Esophagus squamous epithelium (tissue), 5 donors: ENCODE measurements at places on chromosomes 6 and 20.

- DNase-seq: no peak
Observed at GRCh38 chr6:157613011-157613522, 210.0 kb upstream of the SNX9 start.

DNA sequence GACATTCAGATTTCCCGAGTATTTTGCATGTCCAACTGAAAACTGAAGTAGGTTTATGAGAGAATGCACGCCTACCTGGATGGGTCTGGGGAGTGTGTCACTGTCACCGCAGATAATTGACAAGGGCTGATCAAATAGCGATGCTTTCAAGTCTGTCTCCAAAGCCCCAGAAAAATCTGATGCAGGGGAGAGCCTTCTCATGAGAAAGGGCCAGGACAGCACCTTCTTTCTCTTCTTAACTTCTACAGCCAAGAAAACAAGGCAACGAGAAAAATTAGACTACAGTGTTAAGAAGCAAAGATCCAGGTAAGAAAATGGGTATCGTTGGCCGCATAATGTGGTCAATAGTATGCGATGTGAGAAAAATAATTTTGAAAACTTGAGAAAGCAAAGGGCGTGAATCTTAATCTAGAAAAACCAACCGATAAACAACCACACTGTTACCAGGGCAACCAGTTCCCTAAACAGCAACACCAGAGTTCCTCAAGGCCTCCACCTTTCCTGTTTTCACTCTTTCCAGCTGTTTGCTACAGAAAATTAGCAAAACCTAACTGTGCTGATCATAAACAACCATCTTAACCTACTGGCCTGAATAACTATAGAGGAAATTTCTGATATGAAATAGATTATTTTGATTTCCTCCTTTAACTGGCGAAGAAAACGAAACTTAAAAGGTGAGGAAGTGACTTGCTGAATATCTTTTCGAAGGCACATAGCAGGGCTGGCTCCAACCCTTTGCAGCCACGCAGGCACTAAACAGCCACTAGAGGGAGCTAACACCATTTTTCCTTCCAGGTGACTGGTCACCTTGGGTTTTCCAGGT is 2.6 kb downstream of the TAGAP start:
- no peak for DNase-seq

GRCh38 chr6:2028457-2029038 is 216.9 kb downstream of the GMDS start:
- no peak for DNase-seq

DNA sequence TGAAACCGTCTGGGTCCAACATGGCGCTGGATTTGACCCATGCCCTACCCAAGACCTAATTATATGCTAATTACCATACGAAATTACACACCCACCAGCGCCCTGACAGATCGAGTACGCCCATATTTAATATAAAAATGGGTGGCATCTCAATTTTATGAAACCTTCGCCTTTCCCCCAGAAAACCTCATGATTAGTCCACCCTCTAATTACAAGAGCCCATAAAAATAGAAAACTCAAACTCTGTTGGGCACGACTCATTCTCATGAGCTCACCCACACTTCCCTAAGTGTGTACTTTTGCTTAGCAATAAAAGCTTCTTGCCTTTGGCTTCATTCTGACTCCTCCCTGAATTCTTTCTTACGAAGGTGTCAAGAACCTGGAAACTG is 136.4 kb downstream of the OR2B2 start:
- no peak for DNase-seq

GRCh38 chr20:38829296-38829875 is 23.9 kb downstream of the PPP1R16B start:
- DNase-seq: no peak

GRCh38 chr6:29726001-29726400 is 2.8 kb downstream of the HLA-F start:
- DNase-seq: no peak

GRCh38 chr20:5977975-5978374 is 27.5 kb downstream of the MCM8 start:
- DNase-seq: no peak

- no peak for DNase-seq
Observed at GRCh38 chr6:63553208-63553607, 19.1 kb upstream of the LOC128125822 start.

DNA sequence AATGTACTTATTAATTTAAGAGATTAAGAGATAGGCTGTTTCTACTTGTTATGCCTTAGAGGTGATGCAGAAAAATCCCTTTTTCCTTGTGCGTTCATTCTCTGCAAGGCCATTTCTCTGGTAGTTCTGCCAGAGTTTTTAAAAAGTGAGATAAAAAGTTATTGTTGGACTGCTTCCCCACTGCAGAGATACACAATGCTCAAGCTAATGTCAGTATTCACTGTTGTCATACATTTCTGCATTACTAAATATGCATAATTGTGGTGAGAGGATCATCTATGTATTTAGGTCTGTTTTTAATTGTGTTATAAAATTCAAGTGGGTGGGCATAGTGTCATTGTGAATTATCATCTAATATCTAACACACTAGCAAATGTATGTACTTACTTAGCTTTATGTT is 600.4 kb downstream of the HTR1B start:
- DNase-seq: no peak

- DNase-seq: no peak
Observed at GRCh38 chr20:22789676-22790075, 205.3 kb upstream of the FOXA2 start.

GRCh38 chr20:42754706-42755105 is 435.0 kb downstream of the PTPRT start:
- DNase-seq: no peak

DNA sequence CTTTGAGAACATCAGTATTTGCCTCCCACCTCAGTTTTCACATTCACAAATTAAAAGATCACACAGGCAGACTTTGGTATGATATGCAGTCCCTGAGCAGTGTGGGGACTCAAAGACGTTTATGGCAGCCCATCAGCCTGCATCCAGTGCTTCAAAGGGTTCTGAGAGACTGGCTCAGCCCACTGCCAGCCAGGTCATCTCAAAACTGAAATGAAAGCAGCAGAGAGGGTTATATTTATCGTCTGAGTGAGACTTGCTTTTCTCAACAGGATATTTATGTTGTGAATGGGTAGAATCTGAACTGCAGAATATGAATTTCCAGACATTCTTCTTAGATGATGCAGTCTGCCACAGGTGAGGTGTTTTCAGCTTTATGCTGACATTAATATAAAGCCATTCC is 159.8 kb downstream of the NRN1 start:
- DNase-seq: no peak

DNA sequence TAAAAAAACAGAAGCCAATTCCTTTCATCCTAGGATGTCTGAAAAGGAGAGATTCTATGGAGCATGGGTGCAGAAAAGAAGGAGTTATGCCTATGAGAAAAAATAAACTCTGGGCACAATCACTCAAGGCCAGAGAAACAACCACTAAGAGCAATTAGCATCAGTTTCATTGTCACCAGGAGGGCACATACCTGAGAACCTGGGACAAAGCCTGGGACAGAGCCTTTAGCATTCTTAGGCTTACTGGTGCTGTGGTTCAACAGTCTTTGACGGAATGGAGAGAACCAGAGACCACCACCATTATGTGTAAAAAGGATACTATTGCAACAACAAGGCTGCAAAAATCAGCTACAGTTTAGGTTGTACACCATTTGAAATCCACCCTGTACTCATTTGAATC is 29.4 kb upstream of the BCKDHB start:
- DNase-seq: no peak

GRCh38 chr6:15076565-15076964 is 169.3 kb upstream of the JARID2 start:
- no peak for DNase-seq

DNA sequence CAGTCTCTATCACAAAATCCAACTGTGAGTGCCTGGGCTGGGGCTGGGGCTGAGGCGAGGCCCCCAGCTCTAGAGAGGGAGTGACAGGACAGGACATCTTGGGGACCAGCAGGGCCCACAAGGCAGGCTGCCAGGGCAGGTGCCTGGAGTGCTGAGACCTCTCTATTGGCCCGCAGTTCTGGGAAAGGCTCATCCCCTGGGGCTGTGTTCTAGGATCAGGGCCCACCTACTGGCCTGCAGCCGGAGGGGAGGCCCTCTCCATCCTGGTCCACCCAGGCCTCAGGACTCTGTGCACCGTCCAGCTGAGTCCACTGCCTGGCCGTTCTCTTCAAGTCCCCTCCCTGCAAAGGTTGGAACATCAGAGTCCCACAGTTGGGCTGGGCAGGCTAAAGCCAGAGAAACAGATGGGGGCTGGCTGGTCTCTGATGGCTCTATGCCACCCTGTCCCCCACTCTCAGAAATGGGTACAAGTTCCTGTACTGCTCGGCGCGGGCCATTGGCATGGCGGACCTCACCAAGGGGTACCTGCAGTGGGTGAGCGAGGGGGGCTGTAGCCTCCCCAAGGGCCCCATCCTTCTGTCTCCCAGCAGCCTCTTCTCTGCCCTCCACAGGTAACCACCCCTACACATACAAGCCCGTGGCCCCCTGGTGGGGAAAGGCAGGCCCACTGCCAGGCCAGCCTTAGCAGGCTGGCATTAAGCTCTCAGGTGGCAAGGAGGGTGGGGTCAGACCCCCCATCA is 9.0 kb downstream of the EMILIN3 start:
- no peak for DNase-seq

- DNase-seq: no peak
Observed at GRCh38 chr6:129029778-129030177, 146.8 kb downstream of the LAMA2 start.

- DNase-seq: no peak
Observed at GRCh38 chr6:25302677-25303128, 23.5 kb downstream of the CARMIL1 start.

DNA sequence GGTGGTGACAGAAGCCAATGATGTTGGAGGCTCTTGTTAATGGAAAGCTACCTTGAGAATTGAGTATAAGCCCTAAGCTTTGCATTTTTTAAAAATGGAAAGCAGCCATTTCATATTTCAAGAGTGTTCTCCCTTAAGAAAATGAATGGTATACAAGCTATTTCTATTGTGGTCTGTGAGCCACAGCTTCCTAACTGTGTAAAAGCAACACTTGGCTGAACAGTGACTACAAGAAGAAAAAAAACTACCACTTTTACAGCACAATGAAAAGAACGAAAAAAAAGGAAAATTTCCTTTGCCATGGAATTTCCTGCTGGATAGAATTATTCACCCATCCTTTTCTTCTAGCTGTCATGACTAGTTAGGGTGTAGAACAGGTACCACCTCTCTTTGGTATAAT is 397.1 kb upstream of the BTBD3 start:
- no peak for DNase-seq

- DNase-seq: no peak
Observed at GRCh38 chr6:162385980-162386379, 341.6 kb downstream of the PRKN start.

DNA sequence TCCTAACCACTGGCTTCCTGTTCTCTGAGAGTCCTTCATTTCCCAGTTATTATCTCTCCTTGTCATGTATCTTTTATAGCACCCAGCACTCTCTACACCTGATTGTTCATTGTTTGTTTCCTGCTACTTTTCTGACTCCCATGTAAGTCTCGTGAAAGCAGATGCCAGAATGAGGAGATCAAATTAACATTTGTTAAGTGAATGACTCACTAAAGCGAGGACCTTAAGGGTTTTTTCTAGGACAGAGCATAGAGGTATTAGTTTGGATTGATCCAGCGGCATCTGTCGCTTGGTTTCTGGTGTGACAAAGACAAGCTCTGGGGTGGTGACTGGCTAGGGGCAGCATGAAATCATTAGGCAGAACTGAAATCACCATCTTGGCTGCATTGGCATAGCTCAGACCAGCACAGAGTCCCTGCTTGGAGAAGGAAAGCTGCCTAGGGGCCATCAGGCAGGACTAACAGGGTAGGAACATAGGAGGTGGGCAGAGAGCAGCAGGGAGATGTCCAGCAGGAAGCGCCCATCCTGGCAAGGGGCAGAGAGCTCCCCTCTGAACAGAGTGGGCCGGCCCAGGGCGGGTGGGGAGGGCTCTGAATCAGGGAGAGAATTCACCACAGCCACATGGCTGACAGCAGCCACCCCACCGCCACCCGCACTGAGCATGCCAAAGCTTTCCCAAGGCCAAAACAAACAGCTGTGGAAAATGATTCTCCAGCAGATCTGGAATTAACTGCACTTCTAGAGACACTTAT is 97.1 kb upstream of the CEP85L start:
- no peak for DNase-seq

DNA sequence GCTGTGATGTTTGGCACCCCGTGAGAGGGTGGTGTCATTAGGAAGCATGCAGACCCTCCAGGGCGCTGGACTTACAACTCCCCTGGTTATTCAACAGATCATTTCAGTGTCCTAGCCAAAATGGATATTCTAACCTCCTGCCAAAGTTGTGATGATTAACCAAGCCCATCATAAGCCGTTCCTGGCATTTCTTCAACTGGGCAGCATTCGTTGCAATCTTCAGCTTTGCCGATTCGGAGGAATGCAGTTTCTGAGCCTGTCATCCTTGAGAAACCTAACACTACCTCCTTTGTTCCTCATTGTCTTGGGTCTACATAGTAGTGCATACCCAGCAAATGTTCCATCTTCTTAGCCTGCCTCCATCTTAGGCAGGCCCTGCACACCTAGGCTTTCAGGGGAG is 79.2 kb upstream of the MAP3K4 start:
- no peak for DNase-seq

DNA sequence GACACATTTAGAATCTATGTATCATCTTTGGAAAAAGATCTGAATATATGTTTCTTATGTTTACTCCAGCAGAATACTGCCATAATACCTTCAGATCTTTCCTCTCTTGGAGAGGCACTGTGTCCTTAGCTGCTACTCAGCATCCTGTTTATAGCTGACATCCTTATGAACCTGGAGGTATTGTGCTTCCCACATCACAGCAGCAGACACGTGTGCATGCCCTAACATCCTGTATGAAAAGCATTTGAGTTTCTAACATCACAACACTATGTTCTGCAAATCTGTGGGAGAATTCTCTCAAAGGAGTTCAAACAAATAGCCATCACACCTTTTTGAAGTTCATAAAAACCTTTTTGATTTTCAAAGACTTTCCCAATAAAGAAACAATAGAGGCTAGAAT is 216.0 kb downstream of the GJA1 start:
- no peak for DNase-seq

GRCh38 chr6:79421001-79421411 is 116.2 kb downstream of the LCA5 start:
- no peak for DNase-seq

DNA sequence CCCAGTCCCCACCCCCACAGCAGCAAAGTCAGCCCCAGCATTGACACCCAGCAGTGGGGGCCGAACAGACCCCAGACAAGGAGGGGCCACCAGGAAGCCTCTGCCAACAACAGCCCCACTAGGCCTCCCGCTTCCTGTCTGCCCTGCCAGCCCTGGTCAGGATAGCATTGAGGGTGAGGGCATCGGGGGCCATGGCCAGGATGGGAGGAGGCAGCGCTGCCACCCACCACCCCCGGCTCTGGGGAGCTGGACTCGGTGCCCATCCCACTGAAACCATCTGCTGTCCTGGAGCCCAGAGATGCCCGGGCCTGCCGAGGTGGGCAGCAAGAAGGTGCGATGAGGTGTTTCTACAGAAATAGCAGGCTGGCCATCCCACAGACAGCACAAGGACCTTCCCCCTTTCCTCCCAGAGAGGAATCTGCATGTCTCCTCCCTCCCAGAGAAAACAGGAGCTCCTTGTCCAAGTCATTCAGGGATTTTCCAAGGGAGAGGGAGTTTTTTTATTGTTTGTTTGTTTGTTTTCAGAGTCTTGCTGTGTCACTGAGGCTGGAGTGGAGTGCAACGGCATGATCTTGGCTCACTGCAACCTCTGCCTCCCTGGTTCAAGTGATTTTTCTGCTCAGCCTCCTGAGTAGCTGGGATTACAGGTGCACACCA is 62.1 kb upstream of the BHLHE23 start:
- DNase-seq: no peak

GRCh38 chr20:53623134-53623453 is 29.5 kb upstream of the ZNF217 start:
- DNase-seq: no peak
